ENCODE measurements at places on chromosomes 7 and 10. TPM values are rescaled to one million over a fixed set of nuclear protein-coding genes. Genes with fewer than 3 reads are reported as not detected.

CFAP58 gene
- 0.75 TPM for total RNA-seq

GJC3 gene
- not detected for total RNA-seq

CPXM2 gene
- total RNA-seq = 19.4 TPM

TWIST1 gene
- total RNA-seq = 31.1 TPM

OTUD1 gene
- 5.9 TPM for total RNA-seq

SAMD9 gene
- 12.1 TPM for total RNA-seq

ASB13 gene
- total RNA-seq = 9.7 TPM

MINPP1 gene
- total RNA-seq = 19.8 TPM

CYP2C18 gene
- total RNA-seq = not detected

HMX3 gene
- total RNA-seq = not detected

PNLIPRP1 gene
- not detected for total RNA-seq

HDAC9 gene
- total RNA-seq = 21.2 TPM

ITGB8 gene
- 21.0 TPM for total RNA-seq

ATG9B gene
- not detected for total RNA-seq

DOCK1 gene
- 100 TPM for total RNA-seq

PTF1A gene
- not detected for total RNA-seq

VWDE gene
- total RNA-seq = not detected

CALCR gene
- not detected for total RNA-seq

CCDC7 gene
- total RNA-seq = 8.7 TPM

AKR1B15 gene
- not detected for total RNA-seq

SERPINE1 gene
- total RNA-seq = 1,526 TPM

ZNF239 gene
- total RNA-seq = 6.9 TPM

UCN3 gene
- total RNA-seq = not detected

MICALL2 gene
- 13.7 TPM for total RNA-seq

ZNF503 gene
- 1.6 TPM for total RNA-seq

PTN gene
- total RNA-seq = 9.3 TPM

STEAP4 gene
- total RNA-seq = 0.08 TPM

SPDYE11 gene
- total RNA-seq = not detected

RFC2 gene
- total RNA-seq = 13.3 TPM

COMTD1 gene
- 7.6 TPM for total RNA-seq

CUBN gene
- total RNA-seq = 3.4 TPM

CUEDC2 gene
- total RNA-seq = 50.2 TPM

HHEX gene
- 7.7 TPM for total RNA-seq

HABP2 gene
- not detected for total RNA-seq

STOX1 gene
- 0.12 TPM for total RNA-seq

DGKB gene
- not detected for total RNA-seq

SUGCT gene
- total RNA-seq = 55.2 TPM

AGR2 gene
- total RNA-seq = not detected

OR2A7 gene
- total RNA-seq = 0.23 TPM

AGAP6 gene
- total RNA-seq = 1.5 TPM

SEM1 gene
- total RNA-seq = 265 TPM

CRHR2 gene
- not detected for total RNA-seq

ECHDC3 gene
- 4.5 TPM for total RNA-seq
